Stimulated activated CD8-positive, alpha-beta memory T cell treated with anti-CD3 and anti-CD28 coated beads, Interleukin-4, amount 100 ng/mL, for 24 hours (primary cell): ENCODE measurements at places on chromosomes 12 and 14.
A peak's percentile ranks its signal among the peaks of the same experiment; 100 is the strongest.

- no peak for DNase-seq
Measured at GRCh38 chr12:76247026-76247646, 101.1 kb downstream of the BBS10 start.

DNA sequence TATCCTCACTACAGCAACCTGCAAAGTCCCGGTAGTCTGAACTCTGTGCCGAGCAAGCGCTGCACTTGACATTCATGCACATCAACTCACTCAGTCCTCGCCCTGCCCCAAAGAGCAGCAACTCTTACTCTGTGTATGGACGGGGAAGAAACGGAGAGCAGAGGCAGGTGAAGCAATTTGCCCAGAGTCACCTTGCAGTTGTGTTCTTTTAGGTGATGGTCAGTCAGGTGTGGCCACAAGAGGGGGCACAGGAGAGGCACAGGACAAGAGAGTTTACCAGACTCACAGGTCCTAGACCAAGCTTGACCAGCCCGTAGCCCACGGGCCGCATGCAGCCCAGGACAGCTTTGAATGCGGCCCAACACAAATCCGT is 39.1 kb downstream of the TSPAN11 start:
- no peak for DNase-seq

DNA sequence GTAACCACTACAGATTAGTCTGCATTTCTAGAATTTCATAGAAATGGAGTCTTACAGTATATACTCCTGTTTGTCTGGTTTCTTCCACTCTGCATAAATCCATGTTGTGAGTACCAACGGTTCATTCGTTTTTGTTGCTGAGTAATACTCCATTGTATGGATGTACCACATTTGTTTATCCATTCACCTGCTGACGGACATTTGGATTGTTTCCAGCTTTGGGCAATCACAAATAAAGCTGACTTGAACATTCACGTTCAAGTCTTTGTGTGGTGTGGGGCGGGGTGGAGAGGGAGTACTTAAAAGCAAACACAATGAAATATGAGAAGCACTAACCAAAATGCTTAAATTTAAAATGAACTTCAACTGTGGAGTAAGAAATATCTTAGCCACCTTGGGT is 7.1 kb downstream of the HECTD4 start:
- DNase-seq = no peak

DNA sequence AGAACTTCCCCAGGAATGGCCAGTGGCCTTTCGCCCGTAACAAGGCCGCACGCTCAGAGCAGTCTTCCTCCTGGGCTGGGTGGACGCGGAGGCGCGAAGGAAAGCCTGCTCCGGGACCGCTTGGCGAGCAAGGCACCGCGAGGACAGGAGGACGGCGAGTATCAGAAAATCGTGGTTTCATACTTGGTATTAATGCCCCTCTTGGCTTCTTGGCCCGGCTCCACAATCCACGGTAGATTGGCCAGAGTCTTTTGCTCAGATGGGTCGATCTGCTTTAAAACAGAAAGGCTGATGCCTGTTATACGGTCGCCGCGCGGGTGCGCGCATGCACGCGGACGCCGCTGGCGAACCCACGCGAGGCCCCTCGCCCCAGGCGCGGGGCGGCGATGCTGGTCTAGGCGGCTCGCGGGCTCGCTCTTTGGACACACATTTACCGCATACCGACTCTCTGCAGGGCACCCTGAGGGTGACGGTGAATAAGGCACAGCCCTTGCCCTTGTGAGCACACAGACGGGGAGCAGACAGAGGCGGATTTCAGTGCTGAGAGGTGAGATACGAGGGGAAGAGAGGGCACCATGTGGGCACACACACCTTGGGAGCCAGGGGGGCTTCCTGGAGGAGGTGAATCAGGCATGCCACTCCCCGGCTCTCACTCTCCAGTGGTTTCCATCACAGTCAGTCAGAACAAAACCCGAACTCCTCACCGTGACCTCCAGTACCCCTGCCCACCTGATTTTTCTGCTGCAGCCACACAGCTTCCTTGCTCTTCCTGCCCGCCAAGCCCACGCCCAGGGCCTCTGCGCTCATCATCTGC is 100.7 kb downstream of the APAF1 start:
- no peak for DNase-seq

DNA sequence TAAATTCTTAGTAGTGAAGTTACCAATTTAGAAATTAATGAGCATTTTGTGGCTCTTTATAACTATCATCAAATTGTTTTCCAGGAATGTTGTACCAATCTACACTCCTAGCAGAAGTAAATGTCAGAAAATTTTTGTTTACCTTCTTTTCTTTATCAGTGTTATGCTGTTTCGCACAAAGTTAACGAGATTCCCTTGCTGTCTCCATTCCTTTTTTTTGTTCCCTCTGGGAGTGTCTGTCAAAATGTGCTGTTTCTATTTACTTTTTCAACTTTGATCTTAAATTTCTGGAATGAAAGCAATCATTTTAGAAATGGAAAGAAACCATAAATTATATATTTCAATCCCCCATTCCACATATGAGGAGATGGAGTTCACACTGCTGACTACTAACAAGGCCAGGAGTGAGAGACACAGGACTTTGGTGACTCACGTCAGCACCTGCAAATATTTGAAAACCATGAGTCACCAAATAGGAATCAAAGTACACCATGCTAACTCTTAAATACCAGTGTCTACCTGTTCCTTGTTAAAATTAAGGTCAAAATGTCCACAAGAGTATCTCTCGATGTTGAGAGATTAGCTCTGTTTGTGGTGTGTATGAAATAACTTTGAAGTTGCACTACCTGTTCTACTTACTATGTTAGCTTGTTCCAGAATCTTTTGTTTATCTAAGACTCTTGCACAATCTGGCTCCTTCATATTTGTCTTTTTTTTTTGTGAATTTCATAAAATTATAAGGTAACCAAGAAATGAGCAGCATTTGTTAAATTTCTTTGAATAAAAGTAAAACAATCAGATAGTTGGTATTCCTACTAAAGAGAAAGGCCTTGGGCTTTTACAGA is 106.0 kb downstream of the RMST start:
- DNase-seq = no peak

GRCh38 chr14:94677213-94677612 is 65.0 kb downstream of the SERPINA3 start:
- DNase-seq = no peak

- no peak for DNase-seq
Measured at GRCh38 chr14:56247495-56248200, 129.4 kb downstream of the PELI2 start.

- DNase-seq = no peak
Measured at GRCh38 chr12:100274291-100274690, 7.3 kb downstream of the SCYL2 start.

GRCh38 chr14:26415618-26416123 is 182.2 kb downstream of the NOVA1 start:
- DNase-seq = no peak

DNA sequence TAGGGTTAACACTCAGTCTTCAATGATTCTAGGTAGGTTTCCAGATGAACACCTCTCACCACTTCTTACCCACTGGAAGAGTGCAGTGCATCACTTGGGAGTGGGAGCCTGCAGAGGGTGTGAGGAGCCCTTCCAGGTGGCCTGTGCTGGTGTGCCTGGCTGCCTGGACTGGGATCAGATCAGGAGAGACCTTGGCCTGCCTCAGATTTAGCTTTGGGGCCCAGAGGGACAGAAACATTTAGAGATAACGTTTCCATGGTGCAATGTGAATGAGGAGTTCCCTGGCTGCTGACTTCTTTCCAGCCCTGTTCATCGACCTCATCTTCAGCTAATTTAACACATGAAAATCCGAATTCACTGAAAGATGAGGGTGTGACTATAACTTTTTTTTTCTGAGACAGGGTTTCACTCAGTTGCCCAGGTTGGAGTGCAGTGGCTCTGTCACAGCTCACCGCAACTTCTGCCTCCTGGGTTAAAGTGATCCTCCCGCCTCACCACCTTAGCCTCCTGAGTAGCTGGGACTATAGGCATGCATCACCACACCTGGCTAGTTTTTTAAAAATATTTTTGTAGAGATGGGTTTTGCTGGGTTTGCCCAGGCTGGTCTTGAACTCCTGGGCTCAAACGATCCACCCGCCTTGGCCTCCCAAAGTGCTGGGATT is 53.6 kb downstream of the SUSD6 start:
- DNase-seq = no peak

- DNase-seq = no peak
Measured at GRCh38 chr12:48459259-48459658, 13.1 kb upstream of the ANP32D start.

DNA sequence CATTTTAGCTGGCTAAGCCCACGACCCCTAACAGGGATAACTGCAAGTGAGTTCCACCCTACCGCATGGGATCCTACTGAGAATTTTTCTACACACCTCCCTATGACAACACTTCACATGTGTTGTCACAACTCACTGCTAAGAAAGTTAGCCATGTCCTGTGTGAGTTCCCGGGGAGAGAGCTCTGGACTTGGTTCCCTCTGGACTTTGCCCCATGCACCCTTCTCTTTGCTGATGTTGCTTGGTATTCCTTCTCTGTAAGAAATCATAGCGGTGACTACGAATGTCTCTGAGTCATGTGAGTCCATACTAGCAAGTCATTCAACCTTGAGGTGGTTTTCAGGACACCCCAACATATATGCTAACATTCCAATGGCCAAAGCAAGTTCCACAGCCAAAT is 9.5 kb upstream of the CDKN3 start:
- DNase-seq = no peak

GRCh38 chr12:89936631-89937030 is 228.0 kb upstream of the ATP2B1 start:
- no peak for DNase-seq

DNA sequence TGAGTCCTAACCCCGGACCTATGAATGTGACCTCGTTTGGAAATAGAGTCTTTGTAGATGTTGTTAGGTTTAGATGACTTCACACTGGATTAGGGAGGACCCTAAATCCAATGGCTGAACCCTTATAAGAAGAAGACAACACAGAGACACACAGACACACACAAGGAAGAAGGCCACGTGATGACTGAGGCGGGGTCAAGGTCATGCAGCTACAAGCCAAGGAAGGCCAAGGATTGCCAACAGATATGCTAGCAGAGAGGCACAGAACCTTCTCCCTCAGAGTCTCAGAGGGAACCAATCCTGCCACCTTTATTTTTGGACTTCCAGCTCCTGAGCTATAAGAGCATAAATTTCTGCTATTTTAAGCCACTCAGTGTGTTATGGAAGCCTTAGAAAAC is 31.8 kb downstream of the LTBP2 start:
- DNase-seq = no peak

- peak; percentile 96 for DNase-seq
Measured at GRCh38 chr14:93332853-93333630, at the start of gene BTBD7. TSS of gene BTBD7 (minus strand) at chr14:93333036. CDS start at chr14:93296051, 36,985 bp downstream.

DNA sequence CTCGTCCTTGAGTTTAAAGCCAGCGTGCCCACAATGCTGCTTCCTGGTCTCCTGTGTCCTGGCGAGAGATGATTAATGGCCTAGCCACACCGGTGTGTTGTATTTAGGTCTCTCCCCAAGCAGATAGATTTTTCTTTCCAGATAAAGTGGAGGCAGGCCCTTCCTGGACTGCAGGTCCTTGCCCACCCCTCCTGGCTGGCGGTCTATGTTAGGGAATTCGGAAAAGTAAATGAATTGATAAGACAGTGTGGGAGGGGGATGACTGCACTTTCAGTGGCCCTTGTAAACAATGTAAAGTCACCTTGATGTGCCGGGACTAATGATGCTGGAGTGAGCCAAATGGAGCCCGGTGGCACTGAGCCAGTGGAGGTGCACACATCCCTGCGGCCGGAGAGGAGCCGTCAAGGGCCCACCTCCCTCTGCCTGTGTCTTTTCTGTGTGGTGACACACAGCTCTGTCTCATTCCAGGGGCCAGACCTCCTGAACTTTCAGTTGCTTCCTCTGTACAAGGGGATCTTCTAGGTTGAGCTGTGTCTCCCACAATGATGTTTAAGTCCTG is 70.6 kb upstream of the ESRRB start:
- DNase-seq = no peak

DNA sequence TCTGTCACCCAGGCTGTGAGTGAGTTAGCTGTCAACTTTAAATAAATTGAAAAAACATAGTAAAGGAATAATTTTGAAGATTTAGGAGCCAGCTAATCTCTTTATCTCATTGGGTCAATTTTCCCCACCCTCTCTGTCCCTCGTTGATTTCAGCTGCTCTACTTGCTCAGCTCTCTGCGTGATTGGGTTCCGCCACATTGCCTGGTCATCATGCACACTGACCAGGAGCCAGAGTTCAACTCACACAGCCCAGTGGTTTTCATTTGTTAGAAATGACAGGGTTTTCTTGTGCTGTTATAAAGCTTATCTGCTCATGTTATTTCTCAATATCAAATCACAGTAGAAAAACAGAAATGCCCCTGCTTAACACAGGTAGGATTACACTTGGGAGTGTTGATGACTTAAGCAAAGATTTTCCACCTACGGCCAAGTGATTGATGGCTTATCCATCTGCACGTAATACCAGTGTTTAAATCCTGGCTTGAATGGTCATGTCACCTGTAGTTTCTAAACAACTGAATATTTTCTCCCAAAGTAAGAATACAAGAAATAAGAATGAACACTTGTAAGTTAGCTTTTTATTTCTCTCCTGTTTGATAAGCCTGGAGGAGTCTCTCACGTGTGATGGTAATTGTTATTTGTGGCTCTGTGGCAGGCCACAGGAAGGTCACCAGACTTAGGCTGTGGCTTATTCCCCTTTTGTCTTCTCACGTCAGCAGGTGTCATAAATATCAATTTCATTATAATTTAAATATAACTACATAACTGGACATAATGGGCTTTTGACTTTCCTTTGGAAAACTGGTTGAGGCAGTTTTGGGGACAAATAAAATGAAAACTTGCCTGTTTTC is 367.2 kb upstream of the DDHD1 start:
- no peak for DNase-seq

DNA sequence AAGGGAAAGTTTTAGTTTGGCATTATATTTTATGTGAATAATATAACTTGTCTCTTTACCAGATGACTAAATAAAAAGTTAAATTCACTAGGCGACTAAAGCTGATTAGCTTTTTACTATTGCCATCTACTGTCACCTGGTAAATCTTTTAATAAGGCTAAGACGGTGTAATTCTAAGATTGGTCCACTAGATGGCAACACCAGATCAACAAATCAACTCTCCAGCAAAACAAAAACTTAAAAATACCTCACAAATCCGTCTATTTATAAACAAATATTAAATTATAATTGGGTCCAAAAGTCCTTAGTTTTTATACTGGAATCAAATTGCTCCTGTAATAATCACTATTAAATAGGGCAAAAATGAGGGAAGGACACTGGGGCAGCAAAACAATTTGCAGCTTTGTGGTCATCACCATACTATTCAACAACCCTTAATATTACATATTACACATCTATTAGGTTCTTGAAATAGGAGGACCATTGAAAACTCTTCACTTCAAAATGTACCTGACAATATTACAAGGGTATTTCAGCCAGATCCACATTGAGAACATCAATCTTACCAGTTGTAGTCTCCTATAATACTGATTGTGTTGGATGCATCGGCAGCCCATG is 47.9 kb downstream of the GALC start:
- no peak for DNase-seq

GRCh38 chr14:57652769-57653168 is 159.1 kb upstream of the CCDC198 start:
- DNase-seq = no peak

DNA sequence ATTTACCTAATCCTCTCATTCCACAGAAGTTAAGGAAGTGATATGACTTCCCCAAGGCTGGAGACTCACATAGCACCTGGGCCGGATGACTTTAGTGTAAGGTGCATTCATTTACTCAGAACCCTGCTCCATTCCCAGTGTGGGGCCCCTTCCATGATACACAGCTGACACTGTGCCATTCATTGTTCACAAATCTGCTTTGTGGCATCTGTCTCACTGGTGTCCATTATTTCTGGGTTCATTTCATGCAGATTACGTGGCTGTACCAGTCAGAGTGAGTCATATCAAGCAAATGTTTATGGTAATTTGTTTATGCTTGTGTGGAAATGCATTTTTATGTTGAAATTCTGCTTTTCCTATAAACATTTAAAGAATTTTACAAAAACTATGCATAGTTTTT is 5.2 kb downstream of the ANO4 start:
- no peak for DNase-seq
